ENCODE measurements at places on chromosomes 3 and 15.

DNA sequence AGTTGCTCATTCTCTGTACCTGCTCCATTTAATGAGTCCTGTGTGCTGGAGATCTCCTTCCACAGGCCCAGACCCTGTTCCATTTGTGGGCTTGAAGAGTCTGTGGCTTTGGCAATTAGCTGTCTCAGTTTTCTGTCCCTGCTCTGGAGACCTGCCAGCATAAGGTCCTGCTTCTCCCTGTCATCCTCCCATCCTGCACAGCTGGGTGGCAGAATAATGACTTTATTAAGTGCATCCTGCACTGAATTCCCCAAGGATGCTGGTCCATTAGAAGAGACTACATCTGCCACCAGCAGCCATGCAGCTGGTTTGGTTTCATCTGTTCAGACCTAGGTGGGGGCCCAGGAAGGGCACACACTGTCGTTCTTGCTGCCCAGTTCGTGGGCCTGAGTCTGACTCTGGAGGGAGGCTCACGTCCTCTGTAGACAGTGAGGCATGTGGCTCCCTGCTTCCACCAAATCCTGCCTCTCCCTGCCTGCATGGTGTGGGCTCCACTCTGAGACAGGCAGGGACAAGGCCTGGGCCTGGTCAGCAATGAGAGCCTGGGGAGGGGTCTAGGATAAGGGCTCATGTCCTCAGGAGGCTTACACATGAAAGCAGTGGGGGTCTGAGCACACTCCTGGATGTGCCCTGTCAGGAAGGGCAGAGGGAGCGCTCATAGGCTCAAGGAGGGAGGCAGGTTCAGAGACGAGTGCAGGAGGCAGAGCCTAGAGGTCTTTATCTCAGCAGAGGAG is 78.4 kb upstream of the PRR23E start:
- DNase-seq, result no peak

DNA sequence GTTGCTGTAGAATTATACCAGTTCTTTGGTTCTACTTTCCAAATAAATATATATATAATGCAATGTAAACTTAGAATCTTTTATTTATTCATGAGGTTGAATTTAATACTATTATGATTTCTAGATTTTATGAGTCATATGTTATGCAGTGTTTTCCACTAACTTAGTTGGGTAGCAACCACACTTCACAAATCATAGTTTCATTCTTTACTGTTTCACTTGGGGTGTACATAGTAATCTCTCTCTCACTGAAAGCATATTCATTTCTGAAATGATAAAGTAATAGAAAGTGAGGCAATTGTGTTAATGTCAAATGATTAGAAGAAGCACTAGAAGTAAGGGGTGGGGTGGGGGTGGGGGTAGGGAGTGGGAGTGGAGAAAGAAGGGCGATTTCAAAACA is 52.6 kb downstream of the IQCH start:
- no peak for DNase-seq

DNA sequence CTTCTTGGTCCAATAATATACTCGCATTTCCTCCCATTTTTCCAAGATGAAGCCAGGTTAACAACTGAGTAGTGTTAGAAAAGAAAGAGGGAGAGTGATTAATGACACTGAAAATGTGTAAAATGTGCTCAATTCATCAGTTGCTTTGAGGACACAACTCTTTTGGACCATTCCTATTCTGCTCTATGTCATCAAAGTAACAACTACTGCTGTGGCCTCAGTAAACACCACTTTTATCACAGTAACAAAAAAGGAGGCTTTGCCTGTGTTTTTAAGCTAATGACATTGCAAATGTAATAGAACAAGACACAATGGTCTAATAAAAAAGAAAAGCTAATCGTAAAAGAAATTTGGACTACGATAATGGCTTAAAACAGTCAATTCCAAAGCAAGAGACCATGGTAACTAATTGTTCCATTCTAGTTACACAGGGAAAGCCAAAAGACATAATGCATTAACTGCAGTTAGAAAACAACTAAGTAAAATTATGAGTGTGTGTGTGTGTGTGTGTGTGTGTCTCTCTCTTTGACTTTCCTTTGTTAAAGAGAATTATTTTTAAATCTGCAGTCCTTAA is 221.1 kb downstream of the MAGI1 start:
- DNase-seq, result no peak

DNA sequence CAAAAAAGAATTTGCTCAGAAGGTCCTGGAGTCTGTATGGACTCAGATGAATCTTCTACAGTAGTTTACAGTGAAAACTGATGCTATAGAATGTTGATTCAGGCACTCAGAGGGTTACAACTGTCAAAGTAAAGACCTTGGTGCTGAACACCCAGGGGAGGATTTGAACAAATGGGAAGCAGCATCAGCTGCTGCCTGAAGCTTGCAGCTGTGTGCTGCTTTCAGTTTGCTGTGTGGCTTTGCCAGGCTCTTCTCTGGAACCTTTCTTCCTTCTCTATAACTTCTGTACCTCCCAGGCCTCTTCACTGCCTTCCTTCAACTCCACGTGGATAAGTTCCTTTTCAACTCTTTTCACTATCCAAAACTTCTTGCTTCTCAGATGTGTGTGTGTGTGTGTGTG is 214.2 kb downstream of the GRM7 start:
- no peak for DNase-seq

DNA sequence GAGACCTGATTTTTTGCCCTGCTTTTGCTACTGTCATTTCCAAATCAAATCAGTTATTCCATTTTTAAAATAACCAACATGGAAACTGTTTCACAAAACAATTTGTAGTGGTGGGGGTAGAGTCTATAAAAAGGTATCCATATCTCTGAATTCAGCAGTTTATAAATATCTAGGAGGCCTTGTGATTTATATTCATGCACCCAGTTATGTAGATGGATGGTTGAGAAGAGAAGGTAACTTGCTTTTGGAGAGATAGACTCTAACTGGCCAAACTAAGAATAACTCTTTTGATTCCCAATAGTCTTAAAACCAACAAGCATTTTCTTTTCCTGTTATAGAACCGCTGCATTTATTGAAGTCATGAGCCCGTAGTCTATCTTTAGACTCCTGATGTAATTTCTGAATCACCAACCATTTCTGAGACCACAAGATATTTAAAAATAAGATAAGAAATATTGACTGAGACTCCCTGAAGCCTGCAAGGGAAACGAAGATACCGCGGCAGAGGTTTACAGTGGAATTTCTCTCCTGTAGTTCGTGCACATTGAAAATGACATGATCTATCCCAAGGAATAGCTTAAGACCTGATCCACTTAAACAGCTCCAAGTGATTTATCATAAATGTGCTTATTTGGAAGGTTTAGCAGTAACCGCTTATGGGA is 68.5 kb downstream of the SAMMSON start:
- DNase-seq, result no peak

DNA sequence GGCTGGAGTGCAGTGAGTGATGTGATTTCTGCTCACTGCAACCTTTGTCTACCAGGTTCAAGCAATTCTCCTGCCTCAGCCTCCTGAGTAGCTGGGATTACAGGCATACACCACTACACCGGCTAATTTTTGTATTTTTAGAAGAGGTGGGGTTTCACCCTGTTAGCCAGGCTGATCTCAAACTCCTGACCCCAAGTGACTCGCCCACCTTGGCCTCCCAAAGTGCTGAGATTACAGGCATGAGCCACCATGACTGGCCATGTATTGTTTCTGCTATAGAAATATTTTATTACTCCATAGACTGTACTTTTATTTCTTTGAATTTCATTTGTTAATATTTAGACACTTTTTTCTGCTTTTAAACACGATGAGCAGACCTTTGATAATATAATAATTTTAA is 60.4 kb downstream of the GTF2E1 start:
- no peak for DNase-seq

- DNase-seq, result peak; percentile 3
These were observed 35.2 kb downstream of the PYGO1 start for GRCh38 chr15:55552926-55553325.

- no peak for DNase-seq
These were observed 238.8 kb downstream of the PDCD6IP start for GRCh38 chr3:34037260-34037659.

DNA sequence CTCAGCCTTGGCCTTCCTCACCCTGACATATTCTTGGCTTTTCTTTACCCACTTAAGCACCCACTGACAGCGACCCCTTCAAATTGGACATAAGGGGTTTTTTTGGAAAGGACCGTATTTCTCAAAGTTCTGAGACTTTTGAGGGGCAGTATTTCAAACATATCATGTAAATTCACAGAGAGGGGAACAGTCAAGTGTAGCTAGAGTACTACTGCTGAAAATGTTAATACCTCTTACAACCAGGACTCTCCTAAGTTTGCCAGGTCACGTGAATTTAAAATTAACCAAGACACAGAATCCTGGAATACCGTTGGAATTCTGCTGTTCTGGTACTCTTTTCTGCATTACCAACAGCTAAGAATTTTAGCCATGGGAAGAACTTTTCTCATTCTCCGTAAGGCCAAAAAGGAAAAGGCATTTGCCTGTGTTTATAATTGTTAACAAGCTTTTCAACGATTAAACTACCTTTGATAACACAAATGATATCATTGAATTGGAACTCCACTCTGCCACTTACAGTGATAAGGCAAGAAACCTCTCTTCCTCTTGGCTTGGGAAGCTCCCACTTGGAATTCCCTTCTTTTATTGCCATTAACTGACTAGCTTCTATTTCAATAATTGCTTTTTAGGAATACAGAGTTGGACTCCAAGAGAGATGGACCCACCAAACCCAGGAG is 597 bp upstream of the GBE1 start:
- DNase-seq, result no peak

DNA sequence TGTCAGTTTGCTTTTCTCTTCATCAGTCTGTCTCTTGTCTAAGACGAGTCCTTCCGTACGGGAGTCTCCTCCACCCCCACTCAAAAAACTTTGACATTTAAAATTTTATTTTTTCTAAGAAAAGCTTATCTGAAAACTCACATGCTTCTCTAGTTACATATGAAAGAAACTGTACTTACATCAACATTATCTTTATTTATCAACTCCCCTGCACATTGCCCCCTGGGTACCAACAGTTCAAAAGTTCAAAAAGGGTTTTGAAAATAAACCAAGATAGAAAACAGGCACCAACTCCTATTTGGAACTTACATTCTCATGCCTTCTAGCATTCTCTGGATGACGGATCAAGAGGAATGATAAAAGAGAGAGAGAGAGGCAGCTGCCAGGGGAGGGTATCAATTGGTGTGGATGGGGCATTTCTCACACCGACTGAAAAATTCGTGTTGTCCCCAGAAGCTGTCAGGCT is 182.5 kb downstream of the FOXP1 start:
- DNase-seq, result no peak

DNA sequence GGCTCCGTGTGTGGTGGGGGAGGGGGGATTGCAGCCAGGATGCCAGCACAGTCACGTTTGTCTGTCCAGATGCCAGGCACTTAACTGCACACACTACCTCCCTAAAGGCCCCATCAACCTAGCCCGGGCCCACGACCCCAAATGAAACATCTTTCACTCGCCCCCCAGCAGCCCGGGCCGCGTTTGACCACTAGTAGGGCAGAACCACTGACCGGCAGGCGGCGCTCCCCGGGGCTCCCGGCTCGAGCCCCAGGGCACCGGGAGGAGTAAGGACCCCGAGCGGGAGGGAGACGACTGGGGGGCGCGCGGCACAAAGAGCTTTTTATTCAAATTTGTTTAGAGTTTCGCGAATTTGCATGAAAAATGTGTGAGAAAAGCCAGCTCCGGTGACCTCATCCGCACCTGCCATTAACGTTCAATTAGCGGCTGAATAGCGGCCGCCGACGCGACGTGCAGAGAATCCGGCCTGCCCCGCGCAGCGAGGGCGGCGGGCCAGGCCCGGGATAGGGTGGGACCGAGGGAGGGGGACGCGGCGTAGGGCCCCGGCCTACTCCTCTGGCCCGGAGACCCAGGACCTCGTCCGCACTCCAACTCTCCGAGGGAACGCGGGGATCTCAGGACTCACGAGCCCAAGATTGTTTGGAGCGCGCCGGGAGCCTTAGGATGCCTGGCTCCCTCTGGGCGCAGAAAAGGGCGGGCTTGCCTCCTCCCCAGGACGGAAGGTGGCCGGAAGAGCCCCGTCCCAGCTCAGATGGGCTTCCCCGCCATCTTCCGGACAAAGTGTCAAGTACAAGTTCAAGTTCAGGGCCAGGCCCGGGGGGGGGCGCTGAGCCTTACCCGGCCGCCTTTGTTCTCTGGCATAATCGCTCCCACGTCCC is 64.9 kb upstream of the POLG start:
- peak; percentile 67 for DNase-seq

DNA sequence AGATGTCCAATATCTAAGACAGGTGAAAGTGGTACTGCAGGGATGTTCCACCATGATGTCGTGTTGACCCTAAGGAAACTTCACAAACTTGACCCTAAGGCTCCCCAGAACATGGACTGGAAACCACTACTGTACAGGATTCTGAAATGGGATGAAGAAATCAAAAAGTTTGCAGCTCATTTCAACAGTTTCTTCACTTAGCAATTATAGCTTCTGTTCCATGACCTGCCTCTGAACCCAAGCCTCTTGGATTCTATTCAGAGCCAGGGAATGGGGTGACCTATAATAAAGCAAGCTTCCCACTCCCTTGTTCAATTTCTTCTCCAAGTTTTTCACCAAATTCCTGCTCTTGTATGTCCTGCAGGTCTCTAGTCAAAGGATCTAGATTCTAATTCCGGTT is 40.7 kb downstream of the DUT start:
- DNase-seq, result no peak

- no peak for DNase-seq
These were observed 150.6 kb upstream of the ANKRD28 start for GRCh38 chr3:15948388-15948787.

DNA sequence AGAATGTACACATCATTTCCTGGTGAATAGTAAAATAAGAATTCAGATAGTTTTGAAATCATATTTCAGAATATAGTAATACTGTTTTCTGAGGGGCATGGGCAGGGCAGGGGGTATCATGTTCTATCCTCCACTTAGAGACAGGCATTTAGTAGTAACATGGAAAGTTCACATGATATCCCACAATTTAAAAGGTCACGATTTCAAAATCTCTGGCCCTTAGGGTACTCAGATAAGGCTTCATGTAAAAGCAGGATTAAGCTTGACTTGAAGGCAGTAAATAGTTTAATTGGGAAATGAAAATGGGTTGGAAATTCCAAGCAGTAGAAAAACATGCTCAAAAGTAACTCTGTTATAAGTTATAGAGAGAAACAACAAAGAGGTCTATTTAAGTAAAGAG is 353.2 kb upstream of the AGTR1 start:
- DNase-seq, result no peak

- DNase-seq, result no peak
These were observed 336.1 kb upstream of the RARB start for GRCh38 chr3:25091934-25092333.

DNA sequence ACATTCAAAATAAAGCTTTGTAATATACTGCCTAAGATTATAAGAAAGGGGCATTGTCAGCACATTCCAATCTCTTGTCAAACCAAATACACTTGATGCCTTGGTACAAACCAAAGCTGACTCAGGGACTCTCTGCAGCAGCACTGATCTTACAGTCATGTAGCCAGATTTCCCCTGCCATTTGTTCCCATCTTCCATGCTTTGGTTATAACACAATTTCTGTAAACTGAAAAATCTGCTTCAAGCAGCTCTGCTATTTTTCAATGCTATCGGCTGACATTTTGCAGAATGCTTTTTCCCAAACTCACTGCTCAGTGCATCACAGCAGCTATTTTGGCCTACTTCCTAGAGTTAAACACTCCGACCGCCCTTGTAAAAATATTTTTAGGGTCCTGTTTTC is 18.2 kb downstream of the PLOD2 start:
- no peak for DNase-seq
